ENCODE measurements at places on chromosomes 16 and 17. TPM values are rescaled to one million over a fixed set of nuclear protein-coding genes. Genes with fewer than 3 reads are reported as not detected.
A peak's percentile ranks its signal among the peaks of the same experiment; 100 is the strongest.

GRCh38 chr17:44972953-44973352 lies 4.8 kb upstream of the C1QL1 start:
- DNase-seq, result peak; percentile 85

GRCh38 chr17:1039123-1039507 lies 42.2 kb downstream of the TIMM22 start:
- DNase-seq, result no peak

GRCh38 chr17:64255764-64256163 lies 7.3 kb downstream of the TEX2 start:
- no peak for DNase-seq

- DNase-seq, result no peak
Measured at GRCh38 chr17:50527155-50527762, 5.3 kb upstream of the EPN3 start.

DNA sequence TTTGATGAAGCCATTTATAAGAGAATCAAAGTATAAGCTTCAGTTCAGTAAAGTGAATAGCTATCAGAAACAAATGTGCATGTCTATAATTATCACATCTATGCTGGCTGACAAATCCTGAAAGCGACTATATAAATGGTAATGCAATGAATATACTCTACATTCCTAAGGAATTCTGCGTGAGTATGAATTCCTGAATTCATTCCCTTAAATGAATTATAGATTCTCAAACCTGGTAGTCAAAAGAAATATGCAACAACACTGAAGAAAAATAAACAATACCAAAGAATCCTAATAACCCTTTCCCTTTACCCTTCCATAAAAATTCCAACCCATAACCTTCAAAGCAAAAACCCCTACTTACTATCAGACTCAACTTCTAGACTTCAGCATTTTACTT lies 416.6 kb upstream of the PMFBP1 start:
- DNase-seq, result no peak

The KRTAP4-4 gene
- total RNA-seq, result not detected

DNA sequence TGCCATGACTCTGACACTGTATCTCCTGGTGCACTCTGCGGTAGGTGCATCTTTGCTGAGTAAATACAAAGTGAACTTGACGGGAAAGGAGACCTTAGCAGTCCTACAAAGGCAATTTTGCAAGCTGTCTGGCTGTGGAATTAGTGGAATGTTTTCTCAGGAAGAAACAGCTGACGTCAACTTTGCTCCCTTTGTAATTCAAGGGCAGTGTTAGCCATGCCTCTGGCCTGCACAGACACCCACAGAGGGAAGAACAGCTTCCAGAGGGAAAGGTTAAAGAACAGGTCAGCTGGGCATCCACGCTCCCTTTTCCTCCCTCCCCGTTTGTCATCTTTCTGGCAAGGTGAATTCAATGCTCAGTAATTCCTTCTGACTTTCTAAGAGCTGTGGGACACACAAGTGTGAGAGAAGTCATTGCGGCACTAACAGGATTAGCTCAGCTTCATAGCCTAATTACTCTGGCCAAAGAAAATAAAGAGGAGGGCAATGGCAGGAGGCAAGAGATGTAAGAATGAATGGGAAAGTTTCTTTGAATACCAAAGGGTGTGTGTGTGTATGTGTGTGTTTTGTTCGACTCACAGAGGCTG lies 476.9 kb upstream of the GOT2 start:
- peak; percentile 69 for DNase-seq

DNA sequence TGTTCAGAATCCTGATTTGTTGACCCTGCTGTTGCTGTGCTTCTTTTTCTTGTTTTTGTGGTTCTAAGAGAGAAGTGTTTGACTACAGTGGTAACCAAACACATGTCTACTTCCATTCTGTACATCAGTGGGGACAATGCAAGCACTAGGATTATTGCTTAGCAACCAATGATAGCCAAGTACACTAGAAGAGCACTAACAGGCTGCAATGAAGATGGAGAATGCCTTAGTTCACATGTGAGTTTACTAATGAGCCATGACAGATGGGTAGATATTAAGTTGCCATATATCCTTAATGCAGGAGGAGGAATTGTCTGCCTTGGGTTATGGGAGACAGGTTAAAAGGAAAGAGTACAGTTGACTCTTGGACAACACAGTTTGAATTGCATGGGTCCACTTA lies 8.3 kb downstream of the EFCAB5 start:
- no peak for DNase-seq

- no peak for DNase-seq
Measured at GRCh38 chr17:77892469-77893143, 65.9 kb upstream of the TNRC6C start.

- no peak for DNase-seq
Measured at GRCh38 chr17:35171834-35172233, 22.4 kb downstream of the SLC35G3 start.

DNA sequence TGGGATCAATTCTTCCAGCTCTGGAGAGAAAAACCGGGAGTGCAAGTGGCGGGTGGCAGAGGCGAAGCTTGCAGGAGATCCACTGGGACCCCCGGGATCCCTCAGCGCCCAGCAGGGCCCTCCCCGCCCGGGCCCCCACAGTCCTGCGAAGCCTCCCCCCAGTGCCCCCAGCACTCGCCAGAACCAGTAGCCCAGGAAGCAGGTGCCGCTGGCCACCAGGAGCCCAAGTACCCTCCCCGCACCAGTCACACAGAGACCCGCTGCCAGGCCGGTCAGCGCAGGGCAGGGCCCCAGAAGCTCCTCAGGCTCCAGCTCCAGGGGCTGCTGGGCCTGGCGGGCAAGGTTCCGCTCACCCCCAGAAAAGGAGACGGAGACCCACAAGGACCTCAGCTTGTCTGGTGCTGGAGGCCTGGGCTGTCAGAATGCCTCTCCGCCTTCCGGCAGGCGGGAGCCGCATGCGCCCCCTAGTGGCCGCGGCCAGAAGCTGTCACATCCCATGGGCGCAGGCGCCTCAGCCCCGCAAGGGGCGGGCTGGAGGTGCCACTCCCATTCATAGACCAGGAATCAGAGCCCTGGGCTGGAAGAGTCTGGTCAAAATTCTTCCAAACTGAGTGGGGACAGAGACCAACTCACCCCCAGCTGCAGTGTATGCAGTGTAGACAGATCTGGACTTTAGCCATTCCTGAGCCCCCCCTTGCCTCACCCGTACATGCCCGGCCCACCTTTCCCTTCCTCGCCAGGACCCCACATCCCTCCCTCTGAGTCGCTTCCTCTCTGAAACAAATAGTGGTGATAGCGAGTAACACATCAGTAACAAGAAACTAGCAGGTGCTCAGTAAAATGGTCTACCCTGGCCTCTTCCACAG lies 1002.3 kb downstream of the KCNJ18 start:
- DNase-seq, result no peak

The ADAM11 gene
- total RNA-seq, result 0.72 TPM

DNA sequence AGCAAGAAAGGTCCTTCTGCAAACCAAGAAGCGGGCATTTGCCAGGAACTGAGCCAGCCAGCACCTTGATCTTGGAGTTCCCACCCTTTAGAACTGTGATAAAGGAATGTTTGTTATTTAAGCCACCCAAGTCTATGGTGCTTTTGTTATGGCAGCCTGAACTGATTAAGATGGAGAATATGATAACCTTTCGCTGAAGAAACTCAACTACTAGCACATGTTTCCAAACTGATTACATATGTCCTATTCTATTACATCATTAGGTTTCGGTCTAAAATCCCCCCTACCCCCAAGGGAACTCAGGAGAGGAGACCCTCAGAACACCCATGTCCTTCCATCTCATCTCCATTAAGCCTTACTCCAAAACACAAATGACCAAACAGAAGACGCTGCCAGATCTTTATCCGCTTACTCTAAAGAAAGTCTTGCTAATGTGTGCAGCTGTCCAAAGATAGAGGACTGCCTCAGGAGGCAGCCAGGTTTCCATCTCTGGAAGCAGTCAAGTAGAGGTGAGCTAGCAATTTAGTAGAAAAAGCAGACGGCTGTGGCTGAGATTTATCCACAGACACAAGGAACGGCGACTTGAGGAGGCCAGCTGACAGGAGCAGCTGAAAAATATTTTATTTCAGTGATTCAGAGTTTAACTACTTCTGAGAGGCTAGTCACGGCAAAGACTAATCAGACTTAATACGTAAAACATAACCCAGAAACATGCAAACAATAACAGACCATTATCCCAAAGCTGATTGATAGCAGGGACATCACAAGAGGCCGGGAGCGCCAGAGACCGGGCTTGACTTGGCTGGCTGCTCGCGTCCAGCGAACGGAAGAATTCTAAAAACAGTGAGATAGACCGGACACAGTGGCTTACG lies 611.4 kb upstream of the CDH5 start:
- DNase-seq, result no peak

- no peak for DNase-seq
Measured at GRCh38 chr17:49196520-49196919, 13.9 kb downstream of the GNGT2 start.

The ZNF750 gene
- total RNA-seq, result not detected

DNA sequence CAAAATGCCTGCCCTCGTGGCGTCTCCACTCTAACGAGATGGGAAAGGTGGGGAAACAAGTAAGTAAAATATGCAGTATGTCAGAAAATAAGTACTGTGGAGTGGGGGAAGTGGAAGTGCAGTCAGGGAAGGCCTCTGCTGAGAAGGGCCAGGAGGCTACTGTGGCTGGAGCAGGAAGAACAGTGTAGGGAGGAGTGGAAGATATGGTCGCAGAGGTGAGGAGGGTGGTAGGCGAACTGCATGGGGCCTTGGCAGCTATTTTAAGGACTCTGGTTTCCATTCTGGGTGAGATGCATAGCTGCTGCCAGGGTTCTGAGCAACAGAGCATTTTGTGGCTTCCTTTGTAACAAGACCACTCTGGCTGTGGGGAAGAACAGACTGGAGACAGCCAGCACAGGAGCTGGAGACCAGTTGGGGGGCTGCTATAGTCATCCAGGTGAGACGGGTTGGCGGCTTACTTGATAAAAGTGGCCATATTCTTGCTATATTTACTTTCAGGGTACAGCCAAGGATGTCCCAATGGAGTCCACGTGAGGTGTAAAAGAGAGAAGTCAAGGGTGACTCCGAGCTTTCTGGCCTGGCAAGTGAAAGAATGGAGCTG lies 42.6 kb downstream of the CYTH1 start:
- no peak for DNase-seq

The ALDH3A1 gene
- 240 TPM for total RNA-seq

DNA sequence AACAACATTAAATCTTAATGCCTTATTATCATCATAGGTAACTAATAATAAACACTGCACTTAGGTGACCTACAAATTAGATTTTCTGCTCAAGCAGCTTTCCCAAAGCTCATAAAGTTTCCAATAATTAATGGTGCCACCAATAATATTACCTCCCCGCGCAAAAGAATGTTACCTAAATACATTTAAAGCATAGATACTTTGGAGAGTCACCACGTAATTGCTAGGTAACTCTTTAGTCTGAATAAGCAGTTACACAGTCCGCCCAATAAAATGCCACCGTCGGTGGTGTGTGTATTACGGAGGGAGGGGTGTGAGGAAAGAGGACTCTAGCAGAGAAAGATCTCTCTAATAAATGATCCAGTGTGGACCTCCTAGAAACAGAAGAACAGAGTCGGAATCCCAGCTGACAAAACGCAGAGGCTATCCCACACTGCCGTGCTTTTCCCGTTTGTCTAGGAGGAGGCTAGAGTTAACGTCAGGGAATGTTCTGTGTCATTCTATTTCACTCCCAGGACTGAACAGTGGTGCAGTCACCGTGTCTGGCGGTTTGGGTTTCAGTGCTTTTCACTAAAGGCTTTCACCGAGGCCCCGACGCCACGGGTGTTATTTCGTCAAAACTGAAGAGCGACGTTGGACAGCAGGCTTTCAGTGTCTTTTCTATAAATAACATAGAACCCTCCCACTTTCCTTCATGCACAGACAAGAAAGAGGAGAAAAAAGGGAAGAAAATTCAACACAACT lies 630 bp downstream of the RNFT1 start:
- peak; percentile 31 for DNase-seq

The TOM1L1 gene
- 13.9 TPM for total RNA-seq

The SCN4A gene
- total RNA-seq, result not detected

The TOP2A gene
- 138 TPM for total RNA-seq

DNA sequence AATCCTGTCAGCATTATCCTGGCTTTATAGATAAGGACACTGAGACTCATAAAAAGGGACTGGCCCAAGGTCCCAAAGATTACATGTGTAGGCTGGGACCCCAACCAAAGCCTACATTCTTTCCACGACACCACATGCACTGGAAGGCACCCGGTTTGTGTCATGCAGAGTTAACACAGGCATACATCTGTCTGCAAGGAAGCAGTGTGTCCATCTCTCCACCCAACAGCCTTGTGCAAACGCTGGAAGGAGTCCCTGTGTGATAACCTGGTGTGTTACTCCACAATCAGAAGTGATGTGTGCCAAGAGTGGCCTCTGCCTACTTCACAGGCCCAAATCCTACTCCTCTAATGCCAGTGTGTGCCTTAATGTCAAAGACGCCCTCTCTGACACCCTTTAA lies 139.8 kb downstream of the PARN start:
- no peak for DNase-seq

DNA sequence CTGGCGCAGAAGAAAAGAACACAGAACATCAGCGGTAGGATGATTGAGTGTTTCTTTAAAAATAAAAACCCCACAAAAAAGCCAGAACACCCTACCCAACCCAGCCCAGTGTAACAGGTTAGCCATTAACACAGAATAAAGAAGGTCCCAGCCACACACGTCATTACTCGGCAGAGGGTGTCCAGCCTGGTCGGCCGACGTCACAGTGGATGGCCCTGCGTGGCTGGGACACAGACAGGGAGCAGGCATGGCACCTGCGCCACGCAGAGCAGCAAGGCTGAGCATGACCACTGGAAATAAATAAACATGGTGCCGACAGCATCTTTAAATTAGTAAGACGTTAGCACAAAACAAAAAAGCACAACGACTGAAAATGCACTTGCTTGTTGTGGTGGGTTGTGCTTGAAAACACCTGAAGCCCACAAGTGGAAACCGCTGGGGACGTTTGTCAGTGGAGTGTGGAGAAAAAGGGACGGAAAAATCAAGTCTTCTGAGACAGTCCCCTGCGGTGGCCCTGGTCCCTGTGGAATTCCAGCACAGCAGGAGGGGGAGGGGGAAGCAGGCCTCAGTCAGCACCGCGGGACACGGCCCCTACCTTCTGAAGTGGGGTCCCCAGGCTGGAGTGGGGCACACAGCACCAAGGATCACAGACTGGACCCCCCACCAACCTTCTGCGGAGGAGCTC lies 39.2 kb downstream of the SLC7A5 start:
- DNase-seq, result no peak

GRCh38 chr16:4052801-4053293 lies 63.4 kb downstream of the ADCY9 start:
- peak; percentile 40 for DNase-seq

DNA sequence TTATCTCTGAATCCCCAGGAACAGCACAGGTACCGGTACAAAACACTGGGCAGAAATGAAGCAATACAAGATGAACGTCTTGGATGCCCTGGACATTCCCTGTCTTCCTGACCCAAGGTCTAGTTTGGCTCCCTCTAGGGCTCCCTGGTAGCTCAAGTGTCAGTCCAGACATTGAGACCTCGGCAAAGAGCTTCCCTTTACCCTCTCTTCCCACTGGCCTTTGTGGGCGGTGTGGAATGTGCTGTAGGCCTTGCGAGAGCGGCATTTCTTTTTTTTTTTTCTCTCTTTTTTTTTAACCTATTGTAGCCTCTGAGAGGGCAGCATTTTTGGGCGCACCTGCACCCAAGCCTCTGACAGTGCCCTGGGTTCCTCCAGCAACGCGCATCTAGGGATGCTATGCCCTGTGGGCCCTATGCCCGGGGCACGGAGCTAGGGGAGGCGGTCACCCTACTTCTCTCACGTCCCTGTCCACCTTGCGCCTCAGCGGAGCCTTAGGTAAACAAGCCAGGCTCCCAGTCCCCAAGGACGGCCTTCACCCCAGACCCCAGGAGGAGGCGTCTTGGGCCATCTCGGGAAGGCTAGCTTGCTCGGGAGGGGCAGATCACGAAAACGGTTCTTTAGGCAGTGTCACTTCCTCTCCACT lies 1.2 kb upstream of the NFATC3 start:
- DNase-seq, result no peak

The NSMCE1 gene
- 51.7 TPM for total RNA-seq

All from MG63 (cell line).